ENCODE measurements at places on chromosomes 3 and 15. TPM values are rescaled to one million over a fixed set of nuclear protein-coding genes. Genes with fewer than 3 reads are reported as not detected.

Gene SENP2
- 36.1 TPM for total RNA-seq

Gene HESX1
- 2.1 TPM for total RNA-seq

Gene MYRIP
- 0.44 TPM for total RNA-seq

Gene GASK1A
- 1.0 TPM for total RNA-seq

Gene TAGLN3
- 0.64 TPM for total RNA-seq

GRCh38 chr3:118544458-118544857 is 490.2 kb downstream of the IGSF11 start:
- peaks cover 10% of the 10 kb centered on the region for H3K4me1 ChIP-seq
- peak; percentile 38 for DNase-seq
- H3K27me3 ChIP-seq: no peaks in the 10 kb centered on the region
- peak overlapping the region; percentile 31 for H3K27ac ChIP-seq
- H3K4me3 ChIP-seq: 0 out of 2 replicates have a peak overlapping the region, but pooled peaks have one; percentile 1
- no peaks in the 10 kb centered on the region for H3K36me3 ChIP-seq

- H3K27me3 ChIP-seq: no peaks in the 10 kb centered on the region
- H3K27ac ChIP-seq: no peak overlapping the region
- no peak overlapping the region for H3K4me3 ChIP-seq
- no peak for DNase-seq
- no peaks in the 10 kb centered on the region for H3K36me3 ChIP-seq
- H3K4me1 ChIP-seq: no peaks in the 10 kb centered on the region
Observed at GRCh38 chr3:160296591-160296990, 71.4 kb downstream of the C3orf80 start.

DNA sequence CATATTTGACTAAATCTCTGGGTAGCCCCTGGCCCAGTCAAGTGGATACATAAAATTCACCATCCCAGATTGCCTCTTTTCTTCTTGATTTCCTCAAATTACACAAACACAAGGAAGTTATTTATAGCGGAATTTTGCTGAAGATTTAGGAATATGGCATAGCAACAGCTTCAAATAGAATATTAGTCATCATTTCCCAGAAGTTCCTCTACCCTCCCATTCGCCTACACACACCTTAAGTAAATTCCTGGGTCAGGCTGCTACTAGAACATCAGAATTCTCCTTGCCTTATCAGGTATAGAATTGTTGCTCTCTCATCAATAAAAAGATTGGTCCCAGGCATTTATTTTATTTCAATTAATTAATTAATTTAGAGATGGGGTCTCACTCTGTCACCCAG is 31.6 kb downstream of the MESD start:
- no peak overlapping the region for H3K4me3 ChIP-seq
- no peaks in the 10 kb centered on the region for H3K27me3 ChIP-seq
- no peak for DNase-seq
- no peaks in the 10 kb centered on the region for H3K36me3 ChIP-seq
- H3K4me1 ChIP-seq: peaks cover 44% of the 10 kb centered on the region
- no peak overlapping the region for H3K27ac ChIP-seq

- H3K4me1 ChIP-seq: no peaks in the 10 kb centered on the region
- H3K27ac ChIP-seq: no peak overlapping the region
- H3K36me3 ChIP-seq: no peaks in the 10 kb centered on the region
- DNase-seq: peak; percentile 1
Observed at GRCh38 chr3:152071924-152072323, 196.8 kb upstream of the MBNL1 start.

DNA sequence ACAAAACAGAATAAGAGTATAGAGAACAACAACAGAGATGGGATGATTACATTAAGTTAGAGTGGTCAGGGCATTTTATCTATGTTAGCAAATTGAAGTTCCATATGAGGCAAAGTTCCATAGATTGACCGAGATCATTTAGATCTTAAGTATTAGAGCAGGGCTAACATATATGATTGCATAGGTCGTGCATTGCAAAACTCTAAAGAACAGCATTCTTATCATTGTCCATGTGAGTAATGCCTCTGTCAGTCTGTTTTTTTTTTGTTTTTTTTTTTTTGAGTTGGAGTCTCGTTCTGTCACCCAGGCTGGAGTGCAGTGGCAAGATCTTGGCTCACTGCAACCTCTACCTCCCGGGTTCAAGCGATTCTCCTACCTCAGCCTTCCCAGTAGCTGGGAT is 341.7 kb upstream of the KCNH8 start:
- no peaks in the 10 kb centered on the region for H3K36me3 ChIP-seq
- no peak overlapping the region for H3K4me3 ChIP-seq
- no peaks in the 10 kb centered on the region for H3K27me3 ChIP-seq
- DNase-seq: no peak
- H3K27ac ChIP-seq: no peak overlapping the region
- no peaks in the 10 kb centered on the region for H3K4me1 ChIP-seq

DNA sequence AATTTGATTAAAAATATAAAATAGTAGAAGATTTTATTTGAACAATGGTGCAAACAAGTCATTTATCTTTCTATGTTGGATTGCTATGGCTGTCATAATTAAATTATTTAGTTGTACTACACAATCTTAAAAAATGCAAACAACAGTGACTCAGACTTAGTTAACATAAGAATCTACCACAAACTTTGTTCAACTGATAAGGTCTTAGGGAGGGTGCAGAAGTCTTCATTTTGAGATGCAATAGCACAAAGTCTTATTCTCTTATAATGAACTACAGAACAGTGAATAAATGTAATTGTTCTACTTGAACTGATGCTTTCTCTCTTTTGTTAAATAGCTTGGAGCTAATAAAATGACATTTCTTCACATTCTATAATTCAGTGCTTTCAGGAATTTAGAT is 482.8 kb upstream of the NAALADL2 start:
- no peaks in the 10 kb centered on the region for H3K36me3 ChIP-seq
- H3K4me3 ChIP-seq: no peak overlapping the region
- H3K4me1 ChIP-seq: no peaks in the 10 kb centered on the region
- no peaks in the 10 kb centered on the region for H3K27me3 ChIP-seq
- no peak for DNase-seq
- H3K27ac ChIP-seq: no peak overlapping the region

DNA sequence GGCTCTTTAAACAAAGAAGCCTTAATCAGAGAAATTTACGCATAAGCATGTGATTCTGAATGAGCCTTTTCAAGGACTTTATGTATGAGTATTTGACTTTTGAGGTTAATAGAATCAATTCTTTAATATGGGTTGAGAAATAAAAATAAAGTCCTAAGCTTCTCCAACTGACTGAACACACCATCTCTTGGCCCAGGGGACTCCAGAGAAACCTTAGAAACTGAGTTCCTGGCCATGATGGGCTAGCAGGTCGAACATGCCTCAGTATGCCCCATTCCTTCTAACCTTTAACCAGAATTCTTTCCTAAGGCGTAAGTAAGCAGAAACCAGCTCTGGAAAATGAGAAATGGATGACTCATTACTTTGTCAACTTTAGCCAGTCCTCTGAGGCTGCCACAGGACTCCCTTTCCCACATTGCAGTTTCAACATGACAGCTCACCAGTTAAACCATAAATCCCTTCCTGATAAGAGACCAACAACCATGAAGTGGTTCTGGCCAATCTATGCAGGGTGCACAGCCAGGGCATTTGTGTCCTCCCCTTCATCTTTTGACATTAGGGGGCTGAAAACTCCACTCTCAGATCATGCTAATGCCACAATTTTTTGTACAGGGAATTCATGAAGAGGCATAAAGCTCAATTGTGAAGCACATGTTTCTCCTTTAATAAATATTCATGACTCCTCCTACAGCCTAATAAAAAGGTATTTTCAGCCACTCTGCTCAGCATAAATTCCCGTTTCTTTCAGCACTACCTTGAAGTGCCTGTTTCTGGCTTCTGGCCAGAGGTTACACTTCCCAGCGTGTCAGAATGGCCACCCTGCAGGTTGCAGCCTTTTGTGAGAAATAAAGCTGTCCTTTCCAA is 33.3 kb downstream of the TM4SF18 start:
- no peaks in the 10 kb centered on the region for H3K36me3 ChIP-seq
- H3K4me3 ChIP-seq: no peak overlapping the region
- no peaks in the 10 kb centered on the region for H3K27me3 ChIP-seq
- peak; percentile 93 for DNase-seq
- H3K4me1 ChIP-seq: peaks cover 46% of the 10 kb centered on the region

- peak overlapping the region; percentile 9 for H3K27ac ChIP-seq
- H3K36me3 ChIP-seq: no peaks in the 10 kb centered on the region
- no peaks in the 10 kb centered on the region for H3K27me3 ChIP-seq
- H3K4me1 ChIP-seq: peaks cover 51% of the 10 kb centered on the region
- no peak overlapping the region for H3K4me3 ChIP-seq
- DNase-seq: no peak
Observed at GRCh38 chr3:48042071-48042760, 26.0 kb upstream of the MAP4 start.

GRCh38 chr3:13233487-13234485 is 160.6 kb upstream of the IQSEC1 start:
- H3K36me3 ChIP-seq: no peaks in the 10 kb centered on the region
- H3K4me3 ChIP-seq: no peak overlapping the region
- no peak for DNase-seq
- H3K27ac ChIP-seq: no peak overlapping the region

DNA sequence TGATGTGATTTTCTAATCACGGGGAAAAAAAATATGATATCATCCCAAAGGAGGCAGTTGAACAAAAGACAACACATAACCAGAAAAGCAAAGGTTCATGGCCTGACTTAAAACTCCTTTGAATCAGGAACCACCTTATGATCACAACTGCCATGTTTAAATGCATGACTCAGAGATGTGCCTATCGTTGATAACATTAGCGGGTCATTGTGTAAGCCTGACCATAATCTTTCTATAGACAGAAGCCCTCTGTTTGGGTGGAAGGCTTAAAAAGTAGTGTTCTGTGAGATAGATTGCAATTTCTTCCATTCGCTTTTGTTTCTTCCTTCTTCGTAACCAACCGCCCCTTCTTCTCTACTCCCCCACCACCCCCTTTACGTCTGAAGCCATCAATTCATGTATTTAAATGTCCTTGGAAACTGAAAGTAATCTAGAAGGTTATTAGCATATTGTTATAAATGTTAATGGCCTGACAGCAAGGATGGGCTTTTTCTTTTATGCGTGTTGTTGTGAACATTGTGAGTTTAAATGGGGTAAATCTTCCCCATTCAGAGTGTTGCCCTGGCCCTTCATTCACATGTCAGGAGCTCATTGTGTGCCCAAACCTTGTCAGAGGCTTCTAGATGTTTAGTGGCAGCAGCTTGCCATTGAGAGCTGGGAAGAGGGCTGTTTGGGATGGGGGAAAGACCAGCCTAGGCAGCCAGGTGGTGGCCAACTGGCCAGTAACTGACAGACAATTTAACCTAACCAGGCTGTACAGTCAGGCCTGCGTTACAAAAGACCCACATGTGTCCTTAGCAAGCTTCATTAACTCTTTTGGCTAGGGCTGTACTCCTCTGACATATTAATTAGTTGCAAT is 64.5 kb downstream of the EPHA3 start:
- no peaks in the 10 kb centered on the region for H3K27me3 ChIP-seq
- H3K27ac ChIP-seq: no peak overlapping the region
- DNase-seq: no peak

- no peak overlapping the region for H3K27ac ChIP-seq
- no peaks in the 10 kb centered on the region for H3K36me3 ChIP-seq
- DNase-seq: no peak
- no peaks in the 10 kb centered on the region for H3K27me3 ChIP-seq
- H3K4me1 ChIP-seq: no peaks in the 10 kb centered on the region
- no peak overlapping the region for H3K4me3 ChIP-seq
Observed at GRCh38 chr15:39205506-39206371, 375.1 kb upstream of the THBS1 start.

DNA sequence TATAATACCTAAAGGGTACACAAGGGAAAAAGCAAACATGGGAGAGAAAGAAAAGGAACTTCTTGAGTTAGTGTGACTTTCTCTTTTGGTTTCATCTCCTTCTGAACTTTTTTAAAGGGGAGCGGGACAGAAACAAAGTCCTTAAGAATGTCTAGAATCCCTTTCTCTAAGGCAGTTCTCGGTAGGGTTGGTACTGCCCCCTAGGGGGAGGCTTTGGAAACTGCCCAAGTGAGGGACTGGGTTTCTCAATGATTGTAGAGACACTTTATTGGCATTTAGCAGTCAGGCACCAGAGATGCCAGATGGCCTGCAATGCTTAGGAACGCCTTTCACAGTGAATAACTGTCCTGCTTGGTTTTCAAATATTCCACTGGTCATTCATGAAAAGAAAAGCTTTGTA is 172.7 kb downstream of the WDR72 start:
- H3K36me3 ChIP-seq: no peaks in the 10 kb centered on the region
- no peak overlapping the region for H3K4me3 ChIP-seq
- H3K4me1 ChIP-seq: no peaks in the 10 kb centered on the region

DNA sequence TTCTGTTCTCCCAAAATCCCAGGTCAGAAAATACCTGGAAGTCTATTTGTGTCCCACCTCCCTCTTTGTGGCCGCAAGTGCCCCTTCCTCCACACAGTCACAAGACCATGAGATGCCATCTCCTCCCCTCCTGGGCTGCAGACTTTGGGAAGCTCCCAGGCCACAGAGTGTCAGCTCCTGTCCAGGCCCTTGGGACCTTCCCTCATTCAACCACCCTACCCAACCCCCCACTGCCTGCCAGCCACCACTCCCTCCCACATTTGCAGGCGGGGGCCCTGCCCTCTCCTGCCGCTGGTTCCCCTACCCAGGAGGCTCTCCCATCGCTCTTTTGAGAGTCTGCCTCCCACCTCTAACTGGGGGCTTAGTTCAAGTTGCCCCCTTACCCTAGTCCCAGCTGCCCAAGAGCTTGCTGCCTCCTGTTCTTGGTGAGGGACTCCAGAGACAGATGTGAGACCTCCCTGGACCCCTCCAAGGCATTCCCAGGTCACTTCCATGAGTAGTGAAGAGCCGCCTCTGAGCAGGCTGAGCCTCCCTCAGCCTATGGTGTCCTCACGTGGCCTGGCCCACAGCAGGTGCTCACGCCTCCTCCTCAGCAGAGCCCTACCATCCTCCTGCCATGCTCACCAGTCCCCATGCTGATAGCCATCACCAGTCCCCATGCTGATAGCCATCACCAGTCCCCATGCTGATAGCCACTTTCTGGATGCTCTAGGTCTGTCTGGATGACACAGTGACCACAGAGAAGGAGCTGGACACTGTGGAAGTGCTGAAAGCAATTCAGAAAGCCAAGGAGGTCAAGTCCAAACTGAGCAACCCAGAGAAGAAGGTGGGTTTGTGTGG is 15.9 kb upstream of the STAB1 start:
- no peaks in the 10 kb centered on the region for H3K27me3 ChIP-seq
- peaks cover 43% of the 10 kb centered on the region for H3K36me3 ChIP-seq
- H3K4me3 ChIP-seq: no peak overlapping the region

DNA sequence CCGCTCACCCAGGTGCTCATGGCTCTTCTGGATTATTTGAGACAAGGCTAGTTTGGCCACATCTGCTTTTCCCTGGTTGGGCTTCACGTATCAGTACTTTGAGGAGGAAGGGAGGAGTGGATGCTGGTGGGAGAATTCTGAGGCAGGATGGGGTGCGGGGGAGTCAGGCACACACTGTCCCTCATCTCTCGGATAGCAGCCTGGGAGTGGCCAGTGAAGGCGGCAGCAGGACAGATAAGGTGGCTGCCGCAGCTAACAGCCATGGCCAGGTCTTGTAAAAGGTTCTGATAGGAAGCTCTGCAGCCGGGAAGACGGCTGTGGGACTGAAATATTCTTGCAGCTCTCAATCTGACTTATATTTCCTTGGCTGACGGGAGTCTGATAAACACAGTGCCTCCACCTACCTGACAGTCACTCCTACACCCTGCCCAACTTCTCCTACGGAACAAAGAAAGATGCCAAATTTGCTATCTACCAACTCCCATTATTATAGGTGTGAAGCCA is 87.3 kb downstream of the MESD start:
- H3K27ac ChIP-seq: no peak overlapping the region
- H3K4me1 ChIP-seq: peaks cover 25% of the 10 kb centered on the region
- no peak for DNase-seq

All from HCT116 (cell line).